ENCODE measurements at places on chromosomes 1 and 21.

GRCh38 chr1:88744142-88744541, 60.1 kb downstream of the PKN2 start:
- no peak for DNase-seq

- peak; percentile 71 for DNase-seq
Measured at GRCh38 chr1:31739346-31739745, 24.8 kb downstream of the ADGRB2 start.

DNA sequence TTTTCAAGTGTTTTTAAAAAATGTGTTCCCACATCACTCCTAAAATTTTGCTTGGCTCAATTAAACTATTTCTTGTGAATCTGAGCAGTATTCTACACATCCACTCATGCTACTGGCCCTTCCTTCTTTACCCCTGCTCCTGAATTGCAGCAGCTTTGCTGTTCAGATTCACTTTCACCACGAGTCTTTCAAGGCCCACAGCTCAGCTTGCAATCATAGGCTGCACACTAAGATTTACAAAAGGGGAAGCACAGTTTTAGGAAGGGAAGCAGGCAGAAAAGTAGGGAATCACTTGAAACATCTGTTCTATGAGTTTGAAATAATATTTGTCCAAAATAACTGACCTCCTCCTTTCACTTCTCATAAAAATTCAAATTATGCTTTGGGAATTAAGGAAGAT, 70.9 kb upstream of the EDEM3 start:
- no peak for DNase-seq

DNA sequence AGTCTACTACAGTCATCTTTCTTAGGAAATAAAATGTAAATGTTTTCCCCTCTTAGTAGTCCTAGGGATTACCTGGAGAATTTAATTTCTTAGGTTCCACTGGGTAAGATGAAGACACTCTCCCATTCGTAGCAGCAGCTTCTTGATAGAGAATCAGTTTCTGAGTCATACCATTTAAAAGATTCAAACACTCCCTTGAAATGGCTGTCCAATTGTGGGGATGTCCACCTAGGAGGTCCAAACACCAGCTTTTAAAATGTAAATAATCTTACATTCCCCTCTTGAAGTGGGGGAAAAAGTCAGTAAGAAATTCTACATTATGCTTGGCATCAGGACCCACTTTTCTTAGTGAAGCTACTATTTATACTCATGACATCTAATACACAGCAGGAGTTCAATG, 37.5 kb downstream of the NDC1 start:
- no peak for DNase-seq

- no peak for DNase-seq
Measured at GRCh38 chr21:46564391-46564790, 40.5 kb downstream of the S100B start.

DNA sequence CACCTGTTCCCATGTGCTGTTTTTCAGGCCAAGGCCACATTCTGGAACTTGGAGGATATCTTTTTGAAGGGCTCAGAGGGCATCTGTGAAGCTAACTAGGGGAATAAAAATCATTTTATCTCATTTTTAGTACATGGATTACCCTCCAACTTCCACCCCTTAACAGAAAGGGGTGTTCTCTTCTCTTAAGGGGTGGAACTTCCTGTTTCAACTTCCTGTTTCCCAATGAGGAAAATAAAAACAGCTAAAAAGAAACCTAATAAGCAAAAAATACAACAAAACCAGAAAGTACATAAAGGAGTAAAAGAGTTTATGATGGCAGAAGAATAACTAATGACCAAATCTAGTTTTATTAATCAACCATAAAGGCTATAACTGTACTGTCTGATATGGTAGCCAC, 24.8 kb upstream of the SLC22A15 start:
- DNase-seq = no peak

- DNase-seq = no peak
Measured at GRCh38 chr1:246708166-246708565, 16.0 kb upstream of the SCCPDH start.

DNA sequence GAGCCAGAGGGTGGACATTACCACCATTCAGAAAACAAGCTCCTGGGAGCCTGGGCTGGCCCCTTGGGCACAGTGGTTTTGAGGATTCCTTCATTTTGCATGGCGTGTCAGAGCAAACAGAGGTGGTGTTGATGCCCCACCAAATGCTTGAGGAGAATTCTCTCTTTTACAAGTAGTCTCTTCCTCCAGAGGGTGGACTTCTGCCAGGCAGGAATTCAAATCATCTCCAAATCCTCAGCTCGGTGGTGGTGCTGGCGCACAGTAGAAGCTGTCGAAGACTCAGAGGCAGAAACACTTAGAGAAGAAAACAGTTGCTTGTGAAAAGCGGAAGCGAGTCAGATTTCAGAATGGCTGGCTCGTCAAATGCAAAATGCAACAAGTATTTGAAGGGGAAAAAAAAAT, 3.4 kb upstream of the CHI3L1 start:
- DNase-seq = no peak

DNA sequence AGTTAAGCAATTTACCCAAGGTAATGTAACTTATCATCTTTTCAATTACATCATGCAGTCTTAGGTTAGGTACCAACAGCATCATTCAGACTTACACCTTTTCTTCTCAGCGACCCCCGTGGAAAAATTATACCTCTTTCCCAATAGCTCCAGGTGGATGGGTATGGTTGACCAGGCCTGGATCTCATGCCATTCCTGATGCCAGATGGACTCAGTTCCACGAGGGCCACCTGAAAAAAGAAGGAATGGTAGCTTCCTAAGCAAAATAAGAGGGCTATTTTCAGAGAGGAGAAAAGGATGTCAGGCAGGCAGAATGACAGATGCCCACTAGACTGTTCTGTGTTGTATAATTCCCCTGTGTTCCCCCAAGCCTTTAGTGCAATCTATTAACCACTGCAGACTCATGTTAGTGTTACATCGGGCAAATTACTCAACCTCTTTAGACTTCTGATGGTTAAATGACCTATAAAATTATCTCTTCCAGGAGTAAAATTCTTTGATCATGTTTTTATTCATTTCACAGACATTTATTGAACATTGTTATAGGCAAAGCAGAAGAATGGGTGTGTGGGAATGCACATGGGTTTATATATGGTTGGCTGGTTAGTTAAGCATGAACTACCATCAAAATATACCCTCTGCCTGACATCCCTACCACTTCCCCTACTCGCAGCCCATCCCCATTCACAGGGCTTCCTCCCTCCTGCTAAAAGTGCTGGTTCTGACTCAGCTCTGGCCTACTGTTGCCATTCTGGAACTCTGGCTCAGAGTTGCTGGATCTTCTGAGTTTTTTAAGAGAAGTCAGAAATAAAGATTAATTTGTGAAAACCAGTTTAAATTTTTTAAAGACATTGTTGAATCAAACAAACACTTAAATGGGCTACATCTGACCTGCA, 10.6 kb upstream of the MYSM1 start:
- DNase-seq = no peak

- DNase-seq = no peak
Measured at GRCh38 chr1:12460911-12461621, 156.9 kb downstream of the DHRS3 start.

DNA sequence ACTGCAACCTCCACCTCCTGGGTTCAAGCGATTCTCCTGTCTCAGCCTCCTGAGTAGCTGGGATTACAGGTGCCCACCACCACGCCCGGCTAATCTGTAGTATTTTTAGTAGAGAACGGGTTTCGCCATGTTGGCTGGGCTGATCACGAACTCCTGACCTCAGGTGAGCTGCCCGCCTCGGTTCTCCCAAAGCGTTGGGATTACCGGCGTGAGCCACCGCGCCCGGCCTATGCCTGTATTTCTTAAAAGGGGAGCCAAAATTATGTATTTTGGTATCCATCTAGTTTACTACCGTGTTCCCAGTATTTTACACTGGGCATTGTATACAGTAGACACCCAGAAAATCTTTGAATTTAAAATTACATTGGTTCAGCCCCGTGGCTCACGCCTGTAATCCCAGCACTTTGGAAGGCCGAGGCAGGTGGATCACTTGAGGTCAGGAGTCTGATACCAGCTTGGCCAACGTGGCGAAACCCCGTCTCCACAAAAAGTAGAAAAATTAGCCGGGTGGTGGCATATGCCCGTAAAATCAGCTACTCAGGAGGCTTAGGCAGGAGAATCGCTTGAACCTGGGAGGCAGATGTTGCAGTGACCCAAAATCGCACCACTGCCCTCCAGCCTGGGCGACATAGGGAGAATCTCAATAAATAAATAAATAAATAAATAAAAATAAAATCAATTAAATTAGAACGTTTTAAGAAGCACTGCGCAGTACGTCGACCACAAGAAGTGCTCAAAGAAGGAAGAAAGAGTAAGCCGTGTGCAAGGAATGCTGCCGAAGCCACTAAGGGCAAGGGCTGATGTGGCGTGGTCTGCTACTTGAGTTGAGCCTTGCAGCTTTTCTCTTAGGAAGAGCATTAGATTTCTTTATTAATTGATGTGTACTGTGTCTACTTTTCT, 1.5 kb upstream of the THRAP3 start:
- DNase-seq = no peak

- DNase-seq = no peak
Measured at GRCh38 chr1:198764748-198765147, 125.9 kb downstream of the PTPRC start.

- DNase-seq = no peak
Measured at GRCh38 chr1:76340056-76340455, 265.5 kb downstream of the ST6GALNAC3 start.

DNA sequence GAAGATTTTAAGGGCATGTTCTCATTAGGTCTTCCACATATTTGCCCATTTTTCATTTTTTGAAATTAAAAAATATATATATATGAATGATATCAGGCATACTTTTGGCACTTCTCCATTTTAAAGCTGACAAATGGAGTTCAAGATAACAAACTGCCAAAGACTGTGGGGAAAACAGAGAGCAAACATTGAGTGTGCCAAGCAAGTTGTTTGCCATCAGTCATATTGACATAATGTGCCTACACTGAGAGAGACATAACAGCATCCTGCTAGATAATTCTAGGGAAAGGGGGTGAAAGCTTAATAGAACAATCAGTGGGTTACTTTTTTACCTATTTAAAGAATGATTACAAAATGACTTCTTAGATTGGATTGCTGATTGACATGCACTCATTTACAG, 529.4 kb upstream of the CXADR start:
- DNase-seq = no peak

GRCh38 chr1:183996396-183996795, 41.1 kb downstream of the COLGALT2 start:
- no peak for DNase-seq
